ENCODE measurements at places on chromosomes 7 and 10. TPM values are rescaled to one million over a fixed set of nuclear protein-coding genes. Genes with fewer than 3 reads are reported as not detected.
A peak's percentile ranks its signal among the peaks of the same experiment; 100 is the strongest.

DNA sequence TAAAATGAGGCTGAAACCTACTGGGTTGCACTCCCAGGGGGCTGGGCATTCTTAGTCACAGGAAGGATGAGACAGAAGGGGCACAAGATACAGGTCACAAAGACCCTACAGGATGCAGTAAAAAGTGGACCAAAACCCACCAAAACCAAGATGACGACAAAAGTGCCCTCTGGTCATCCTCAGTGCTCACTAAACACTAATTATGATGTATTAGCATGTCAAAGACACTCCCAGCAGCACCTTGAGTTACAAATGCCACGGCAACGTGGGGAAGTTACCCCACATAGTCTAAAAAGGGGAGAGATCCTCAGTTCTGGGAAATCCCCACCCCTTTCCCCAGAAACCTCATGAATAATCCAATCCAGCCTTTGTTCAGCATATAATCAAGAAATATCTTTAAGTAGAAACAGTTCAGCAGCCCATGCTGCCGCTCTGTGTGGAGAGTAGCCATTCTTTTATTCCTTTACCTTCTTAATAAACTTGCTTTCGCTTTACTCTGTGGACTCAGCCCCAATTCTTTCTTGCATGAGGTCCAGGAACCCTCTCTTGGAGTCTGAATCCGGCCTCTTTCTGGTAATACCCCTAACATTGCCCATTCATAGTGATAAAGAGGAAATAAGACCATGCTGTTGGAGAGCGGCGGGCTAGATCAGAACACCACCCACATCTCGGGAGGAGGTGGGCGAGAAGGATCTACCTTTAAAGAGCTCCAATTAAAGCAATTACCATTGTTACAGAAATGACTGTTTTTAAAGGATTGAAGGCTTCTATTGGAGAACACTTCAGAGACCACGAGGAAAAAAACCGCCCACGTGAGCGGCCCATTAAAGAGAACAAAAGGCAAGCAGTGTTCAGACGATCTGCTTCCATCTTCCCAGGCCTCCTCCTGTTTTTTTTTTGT, 170.9 kb downstream of the USP6NL start:
- DNase-seq: no peak

ITGA8 gene
- polyA plus RNA-seq: 50.5 TPM

DNA sequence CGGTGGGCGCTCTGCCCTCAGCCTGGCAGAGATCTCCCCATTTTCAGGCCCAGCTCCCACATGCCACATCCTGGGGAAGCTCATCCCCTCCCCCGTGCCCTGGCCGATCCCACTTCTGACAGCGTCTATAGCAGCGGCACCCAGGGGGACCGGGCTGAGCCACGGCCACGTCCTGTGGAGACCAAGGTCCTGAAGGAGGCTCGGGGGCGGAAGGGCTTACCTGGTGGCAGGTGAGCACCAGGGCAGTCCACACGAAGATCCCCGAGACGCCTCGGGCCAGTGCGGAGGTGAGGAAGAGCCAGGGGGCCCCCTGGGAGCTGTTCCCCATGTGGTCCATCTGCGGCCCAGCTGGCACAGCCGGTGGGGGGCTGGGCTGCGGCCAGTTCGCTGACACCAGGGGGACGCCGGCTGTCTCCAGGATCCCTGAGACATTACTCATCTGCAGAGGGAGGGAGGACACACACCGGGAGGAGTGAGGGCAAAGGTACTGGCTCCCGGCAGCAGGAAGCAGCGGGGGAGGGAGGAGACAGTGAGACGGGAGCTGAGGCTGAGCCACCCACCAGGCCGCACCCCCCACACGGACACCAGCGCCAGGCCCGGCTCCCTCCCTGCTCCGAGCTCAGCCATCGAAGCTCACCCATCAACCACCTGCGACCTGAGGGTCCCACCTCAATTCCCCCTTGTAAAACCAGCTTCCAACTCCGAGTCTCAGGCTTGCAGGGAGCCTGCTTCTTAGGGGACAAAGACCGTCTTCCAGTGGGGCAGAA, 776 bp downstream of the TMEM184A start:
- no peak for DNase-seq

FFAR4 gene
- polyA plus RNA-seq: not detected

C10orf120 gene
- polyA plus RNA-seq: not detected

DNA sequence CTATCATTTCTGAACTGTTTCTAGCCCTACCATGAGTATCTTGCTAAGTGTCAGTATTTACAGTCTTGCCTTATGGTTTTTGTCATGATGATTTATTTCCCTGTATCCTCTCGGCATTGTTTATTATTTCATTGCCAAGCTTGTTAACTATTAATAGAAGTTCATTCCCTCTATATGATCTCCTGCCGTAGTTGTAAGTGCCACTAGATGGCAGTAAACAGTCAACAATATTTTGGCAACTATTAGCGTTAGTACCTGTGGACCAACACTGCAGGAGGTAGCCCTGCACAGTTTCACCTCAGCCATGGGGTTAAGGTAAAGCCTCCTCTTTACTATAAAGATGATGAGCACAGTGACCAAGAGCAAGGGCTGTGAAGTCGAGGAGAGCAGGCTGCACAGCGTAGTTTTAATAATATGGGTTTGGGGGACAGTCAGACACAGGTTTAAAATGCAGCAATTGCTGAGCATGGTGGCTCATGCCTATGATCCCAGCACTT, 26.1 kb upstream of the CCNJ start:
- DNase-seq: peak; percentile 78

MMP21 gene
- polyA plus RNA-seq: 0.38 TPM

OR2A1 gene
- 0.27 TPM for polyA plus RNA-seq

IFRD1 gene
- 31.2 TPM for polyA plus RNA-seq

ATOH7 gene
- 1.5 TPM for polyA plus RNA-seq

LIPF gene
- polyA plus RNA-seq: 0.18 TPM
